ENCODE measurements at places on chromosomes 5 and 9.

DNA sequence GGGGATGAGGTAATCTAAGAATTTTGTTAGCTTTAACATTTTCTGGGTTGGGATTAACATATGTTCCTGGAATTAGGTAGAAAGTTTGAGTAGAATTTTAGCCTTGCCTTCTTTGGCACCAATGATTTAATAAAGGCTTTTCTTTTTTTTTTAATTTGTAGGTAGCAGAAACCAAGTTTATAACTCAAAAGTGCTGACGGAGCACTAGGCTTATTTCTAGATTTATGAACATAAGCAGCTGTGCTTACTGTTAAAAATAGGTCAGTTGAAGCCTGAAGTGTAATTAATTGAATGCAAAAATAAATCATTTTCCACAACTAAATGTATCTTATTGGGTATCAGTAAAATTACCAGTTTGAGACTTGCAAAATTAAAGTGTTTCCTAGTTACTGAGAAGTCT, 62.4 kb downstream of the TAF11L14 start:
- no peak for DNase-seq

GRCh38 chr5:62283005-62283404, 23.0 kb upstream of the KIF2A start:
- no peak for DNase-seq

DNA sequence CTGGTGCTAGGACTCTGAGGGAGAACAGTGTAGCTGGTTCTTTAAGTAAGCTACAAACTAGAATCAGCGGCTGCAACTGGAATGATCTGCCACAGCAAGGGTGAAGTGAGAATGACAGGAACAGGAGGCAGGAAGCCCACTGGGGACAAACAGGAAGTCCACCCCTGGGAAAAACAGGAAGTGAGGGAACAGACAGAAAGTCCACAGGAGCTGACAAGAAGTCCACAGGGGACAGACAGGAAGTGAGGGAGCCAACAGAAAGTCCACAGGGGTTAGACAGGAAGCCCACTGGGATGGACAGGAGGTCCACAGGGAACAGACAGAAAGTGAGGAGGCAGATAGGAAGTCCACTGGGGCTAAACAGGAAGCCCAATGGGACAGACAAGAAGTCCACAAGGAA, 15.5 kb downstream of the ADAMTS16 start:
- no peak for DNase-seq

DNA sequence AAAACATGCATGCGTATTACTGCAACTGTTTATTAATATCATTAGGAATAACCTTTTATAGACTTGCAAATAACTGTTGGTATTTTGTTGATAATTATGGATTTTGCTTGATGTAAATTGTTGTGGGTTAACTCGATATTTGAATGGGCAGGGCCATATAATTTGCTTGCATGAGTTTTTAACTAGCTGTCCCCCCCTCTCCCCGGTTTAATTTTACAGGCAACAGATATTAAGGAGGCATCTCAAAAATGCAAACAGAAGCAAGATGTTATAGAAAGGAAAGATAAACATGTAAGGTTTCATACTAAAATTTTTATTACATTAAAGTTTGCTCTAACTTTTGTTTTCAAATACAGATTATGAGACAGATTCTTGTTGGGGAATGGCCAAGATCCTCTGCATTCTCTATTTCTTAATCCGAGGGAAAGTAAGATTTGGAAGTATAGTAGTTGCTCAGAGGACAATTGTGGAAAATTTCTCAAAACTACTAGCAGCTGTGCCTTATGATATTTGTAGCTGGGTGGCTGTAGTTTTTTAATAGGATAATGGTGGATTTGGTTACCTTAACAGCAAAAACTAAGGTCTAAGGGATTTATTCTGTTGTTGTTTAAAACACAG, 27.3 kb downstream of the SMC5 start:
- no peak for DNase-seq

DNA sequence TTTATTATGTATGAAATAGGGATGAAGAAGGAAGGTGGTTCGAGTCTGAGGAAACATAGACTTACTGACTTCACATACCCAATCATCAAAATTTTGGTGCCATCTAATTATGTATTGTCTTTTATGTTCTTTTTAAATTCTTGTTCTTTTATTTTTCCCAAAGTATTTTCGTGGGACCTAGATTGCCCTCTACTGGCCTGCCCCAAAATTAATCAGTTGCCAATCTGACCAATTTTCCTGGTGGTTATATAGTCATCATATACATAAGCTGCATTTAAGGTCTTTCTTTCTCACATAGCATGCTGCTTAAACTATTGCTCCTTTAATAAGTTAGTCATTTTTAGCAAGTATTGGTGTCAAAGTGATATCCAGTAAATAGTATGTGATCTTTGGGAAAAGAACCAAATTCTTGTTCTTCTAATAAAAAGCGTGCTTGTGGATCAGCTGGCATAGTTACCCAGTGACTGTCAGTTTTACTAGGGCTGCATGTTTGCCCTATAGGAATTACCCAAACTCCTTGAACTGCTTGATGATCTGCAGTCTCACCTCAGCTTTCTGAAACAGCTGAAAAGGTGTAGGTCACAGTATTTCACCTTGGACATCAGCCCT, 223.5 kb downstream of the SH3GL2 start:
- no peak for DNase-seq

DNA sequence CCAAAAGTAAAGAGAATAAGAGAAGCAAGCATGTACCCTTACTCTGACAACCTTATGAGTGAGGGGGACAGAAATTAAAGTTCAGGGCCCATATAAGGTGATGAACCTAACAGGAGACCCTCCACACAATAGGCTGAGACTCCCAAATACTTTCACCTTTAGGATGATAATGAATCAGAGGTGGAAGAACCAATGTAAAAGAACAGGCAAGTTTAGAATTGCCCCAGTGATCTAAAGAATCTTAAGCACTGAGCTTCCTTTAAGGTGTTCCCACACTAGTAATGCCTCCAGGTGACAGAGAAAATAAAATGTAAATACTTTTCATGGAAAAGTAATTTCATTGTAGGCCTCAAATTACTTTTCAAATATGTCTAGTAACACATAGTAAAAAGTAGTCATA, 8.2 kb upstream of the FAM151B start:
- no peak for DNase-seq
